SW480 (cell line): ENCODE measurements at places on chromosomes 3 and 15.

- DNase-seq, result no peak
These were observed 199.3 kb upstream of the TBC1D5 start for GRCh38 chr3:17941766-17942165.

GRCh38 chr3:139235192-139235591 lies 108.6 kb upstream of the MRPS22 start:
- DNase-seq, result no peak

DNA sequence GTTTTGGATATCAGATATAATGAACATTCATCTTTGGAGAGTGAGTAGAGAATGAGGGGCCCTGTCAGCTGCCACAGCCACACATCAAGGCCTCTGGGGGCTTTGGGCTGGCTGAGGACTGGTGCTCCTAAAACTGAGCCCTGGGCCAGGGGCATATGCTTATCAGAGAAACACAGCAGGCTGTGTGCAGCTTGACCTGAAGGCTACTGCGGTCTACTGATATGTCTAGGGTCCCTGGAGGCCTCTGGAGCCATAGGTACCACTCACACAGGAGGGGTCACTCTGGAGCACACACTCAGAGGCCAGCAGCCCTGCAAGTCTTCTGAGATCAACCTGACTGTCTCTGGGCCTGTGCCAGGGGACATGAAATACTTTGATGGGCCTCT lies 7.6 kb downstream of the TF start:
- no peak for DNase-seq

DNA sequence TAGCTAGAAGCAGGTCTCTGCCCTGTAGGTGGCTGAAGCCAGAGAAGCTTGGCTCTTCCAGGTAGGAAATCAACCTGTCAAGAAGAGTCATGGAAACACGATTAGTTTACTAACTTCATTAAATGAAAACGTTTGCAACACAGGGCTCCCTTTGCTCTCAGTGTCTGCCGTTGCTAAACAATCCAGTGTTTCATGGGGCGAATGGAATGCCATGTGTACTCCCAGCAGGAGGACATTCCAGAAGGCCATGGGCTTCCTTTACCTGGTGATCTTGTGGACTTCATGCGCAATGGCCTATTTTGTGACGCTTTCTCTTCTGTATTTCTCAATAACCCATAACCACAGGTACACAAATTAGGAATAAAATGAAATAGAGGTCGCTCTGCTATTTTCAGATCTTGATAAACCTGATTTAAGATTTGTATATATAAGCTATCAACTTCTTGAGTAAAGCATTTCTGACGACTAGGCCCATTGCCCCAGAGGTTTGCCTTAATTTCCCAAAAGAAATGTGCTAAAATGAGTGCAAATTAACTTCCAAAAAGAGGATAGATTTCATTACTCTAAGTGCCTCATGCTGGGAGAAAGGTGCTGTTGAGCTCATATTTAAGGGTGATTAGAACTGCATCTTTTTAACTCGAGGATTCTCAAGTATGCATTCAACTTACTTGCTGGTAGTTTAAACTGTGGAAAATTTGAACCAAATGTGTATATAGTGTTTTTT lies 171.0 kb downstream of the EPHA3 start:
- DNase-seq, result no peak

GRCh38 chr3:71252466-71252865 lies 331.1 kb downstream of the FOXP1 start:
- no peak for DNase-seq

GRCh38 chr3:4413467-4413866 lies 53.6 kb downstream of the SUMF1 start:
- DNase-seq, result no peak

DNA sequence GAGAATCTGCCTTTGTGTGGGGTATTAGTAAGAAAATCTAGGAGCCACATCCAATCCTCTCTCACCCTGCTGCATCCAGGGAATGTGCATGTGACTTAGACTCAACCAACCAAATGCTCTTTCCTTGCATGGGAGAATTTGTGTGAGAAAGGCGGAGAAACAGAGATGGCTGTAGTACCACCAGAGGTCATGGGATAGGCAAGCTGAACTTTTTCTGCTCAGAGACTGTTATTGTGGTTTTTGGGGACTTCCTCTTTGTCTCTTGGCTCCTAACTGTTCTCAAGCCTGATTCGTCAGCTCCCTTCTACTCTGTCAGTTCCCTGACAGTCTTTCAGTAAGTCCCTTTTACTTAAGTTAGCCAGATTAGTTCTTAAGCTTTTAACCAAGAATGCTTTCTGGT lies 2.6 kb upstream of the ZSCAN2 start:
- no peak for DNase-seq

DNA sequence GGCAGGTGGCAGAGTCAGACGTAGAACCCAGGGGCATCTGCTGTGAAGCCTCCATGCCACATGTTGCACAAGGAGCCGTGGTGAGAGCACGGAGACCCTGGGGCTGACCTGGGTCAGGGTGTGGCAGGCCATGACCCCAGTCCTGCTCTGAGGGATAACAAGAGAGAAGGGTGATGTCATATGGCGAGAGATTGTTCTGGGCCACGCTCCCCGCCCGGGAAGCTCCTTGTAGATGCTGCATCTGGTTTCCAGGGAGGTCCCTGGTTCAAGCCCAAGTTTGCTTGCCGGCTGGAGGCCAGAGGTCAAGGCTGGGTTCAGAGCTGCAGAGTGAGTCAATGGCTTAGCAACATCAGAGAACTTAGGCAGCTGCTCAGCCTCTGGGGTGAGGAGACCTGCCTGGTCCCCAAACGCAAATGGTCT lies 17.3 kb downstream of the FGD5 start:
- DNase-seq, result no peak

GRCh38 chr15:25877681-25878080 lies 14.6 kb upstream of the ATP10A start:
- no peak for DNase-seq
